ENCODE measurements at places on chromosomes 2 and 18.

GRCh38 chr2:145919477-145919876, 1399.6 kb upstream of the ZEB2 start:
- no peak for DNase-seq

DNA sequence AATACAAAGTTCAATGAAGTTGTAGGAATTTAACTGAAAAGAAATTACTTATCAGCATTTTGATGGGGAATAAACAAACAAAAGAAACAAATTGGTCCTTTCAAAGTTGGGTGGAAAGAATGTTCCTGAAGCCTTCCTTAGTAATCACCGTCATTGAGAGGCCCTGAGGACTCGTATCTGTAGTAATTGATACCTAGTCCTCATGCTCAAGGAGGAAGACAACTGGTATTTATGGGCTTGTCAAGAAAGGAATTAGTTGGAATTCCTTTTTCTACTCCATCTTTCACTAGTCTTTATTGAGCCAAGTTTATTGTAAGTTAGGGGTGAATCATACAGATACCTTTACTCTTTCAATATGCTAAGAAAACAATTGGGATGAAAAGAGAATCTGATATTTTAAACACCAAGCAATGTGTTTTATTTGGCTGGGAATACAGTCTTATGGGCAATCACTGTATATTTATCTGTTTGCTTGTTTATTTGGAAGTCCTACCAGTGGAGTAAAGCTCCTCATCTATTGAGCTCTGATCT, 324.8 kb downstream of the ARHGAP15 start:
- no peak for DNase-seq

- no peak for DNase-seq
Measured at GRCh38 chr2:85273738-85274731, 53.8 kb downstream of the TGOLN2 start.

DNA sequence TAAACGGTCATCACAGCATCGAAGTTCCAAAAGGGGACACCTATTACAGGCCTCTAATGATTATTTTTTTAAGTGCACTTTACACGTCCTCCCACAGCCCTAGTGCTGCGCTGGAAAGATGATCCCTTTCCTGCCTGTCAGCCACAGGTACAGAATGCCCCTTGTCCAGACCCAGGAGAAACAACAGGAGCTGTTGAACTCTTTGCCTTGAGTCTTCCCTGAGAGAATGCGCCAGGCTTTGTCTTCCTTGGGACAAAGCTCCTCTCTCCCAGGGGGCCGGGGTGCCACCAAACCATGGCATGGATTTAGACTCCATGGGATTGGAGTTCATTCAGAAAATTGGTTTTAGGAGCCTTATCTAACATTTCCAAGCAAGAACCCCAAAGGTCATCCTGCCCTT, 319.0 kb upstream of the SOX11 start:
- DNase-seq = no peak

DNA sequence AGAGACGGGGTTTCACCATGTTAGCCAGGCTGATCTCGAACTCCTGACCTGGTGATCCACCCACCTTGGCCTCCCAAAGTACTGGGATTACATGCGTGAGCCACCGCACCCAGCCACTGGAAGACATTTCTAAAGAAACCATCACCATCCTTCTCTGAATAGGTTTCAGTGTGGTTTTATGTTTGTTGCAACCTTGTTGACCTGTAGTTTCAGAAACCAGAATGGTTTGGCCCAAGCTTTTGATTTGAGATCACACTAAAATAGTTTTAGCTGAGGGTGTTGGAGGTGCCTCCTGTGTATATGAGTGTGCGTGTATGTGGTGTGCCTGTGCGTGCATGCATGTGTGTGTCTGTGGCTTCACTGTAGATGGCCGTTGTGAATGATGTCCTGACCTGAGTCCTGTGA, 26.2 kb downstream of the INPP4A start:
- DNase-seq = no peak

- no peak for DNase-seq
Measured at GRCh38 chr18:75201282-75202270, 7.4 kb downstream of the PTGR3 start.

GRCh38 chr2:47403609-47404193, 745 bp downstream of the MSH2 start:
- no peak for DNase-seq

DNA sequence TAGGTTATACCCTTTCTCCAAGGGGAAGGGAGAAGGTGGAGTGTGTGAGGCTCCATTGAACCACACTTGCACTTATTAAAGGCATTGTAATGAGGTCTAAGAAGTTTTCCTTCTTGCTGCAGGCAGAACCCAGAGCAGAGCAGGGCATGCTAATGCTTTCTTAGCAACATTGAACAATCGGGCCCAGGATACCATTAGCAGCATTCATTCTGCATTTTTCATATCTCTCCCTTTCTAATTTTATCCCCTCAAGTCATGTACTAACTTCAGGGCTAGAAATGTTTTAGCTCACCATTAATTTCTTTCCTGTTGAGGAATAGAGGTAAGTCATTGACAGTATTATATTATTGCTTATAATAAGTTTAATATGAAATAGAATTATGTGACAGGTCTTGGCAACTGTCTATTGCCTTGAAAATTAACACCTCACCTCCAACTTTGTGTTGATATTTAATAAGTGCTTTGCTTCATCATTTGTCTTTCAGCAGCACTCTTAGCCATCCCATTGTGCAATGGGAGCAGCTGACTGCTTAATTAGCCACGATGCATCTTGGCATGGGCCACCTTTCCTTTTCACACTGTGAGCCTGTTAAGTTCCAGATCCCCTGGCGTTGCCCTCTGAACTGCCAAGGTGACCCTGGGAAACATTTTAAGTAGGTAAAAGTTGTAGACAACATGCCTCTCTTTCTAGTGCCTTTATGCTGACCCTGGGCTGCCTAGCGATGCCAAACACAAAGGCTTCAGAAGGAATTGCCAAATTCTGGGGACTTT, 300.8 kb upstream of the MEX3C start:
- no peak for DNase-seq

DNA sequence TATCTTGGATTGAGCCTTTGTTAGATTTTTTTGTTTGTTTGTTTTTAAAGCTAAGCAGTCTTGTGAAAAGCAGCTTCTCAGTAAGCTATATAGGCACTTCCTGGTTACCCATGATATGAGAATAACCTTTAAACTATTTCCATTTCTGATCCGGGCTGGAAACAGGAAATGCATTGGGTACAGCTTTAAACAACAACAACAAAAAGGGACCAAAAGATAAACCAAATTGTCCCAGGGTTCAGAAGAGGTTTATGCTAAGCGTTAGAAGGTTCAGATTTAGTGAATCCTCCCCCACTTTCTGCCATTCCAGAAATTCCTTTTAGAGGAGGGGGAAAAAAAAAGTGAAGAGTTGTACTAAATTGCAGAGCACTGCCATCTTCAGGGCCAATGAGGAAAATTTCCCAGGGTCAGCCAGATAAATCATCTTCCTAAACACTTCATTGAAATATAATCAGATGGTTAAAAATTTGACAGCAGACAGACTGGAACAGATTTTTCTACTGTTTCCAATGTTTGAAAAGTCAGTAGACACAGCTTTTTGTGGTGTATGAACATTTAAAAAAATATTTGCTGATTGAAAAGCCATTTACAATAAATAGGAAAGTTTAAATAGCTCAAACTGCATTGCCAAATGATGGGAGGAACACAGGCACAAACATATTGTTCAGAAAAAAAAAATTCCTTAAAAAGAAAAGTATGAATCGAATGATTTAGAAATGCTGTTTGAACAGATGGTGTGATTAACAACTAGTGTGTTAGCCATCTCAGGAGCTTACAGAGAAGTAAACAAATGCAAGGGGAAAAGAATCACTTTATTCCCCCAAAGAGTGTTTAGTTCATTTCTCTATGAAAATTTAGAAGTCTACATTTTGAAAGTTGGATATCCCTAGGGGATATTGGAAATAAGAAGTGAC, 189.9 kb upstream of the TANK start:
- DNase-seq = peak; percentile 25

- DNase-seq = no peak
Measured at GRCh38 chr2:235026649-235027557, 75.1 kb downstream of the SH3BP4 start.

DNA sequence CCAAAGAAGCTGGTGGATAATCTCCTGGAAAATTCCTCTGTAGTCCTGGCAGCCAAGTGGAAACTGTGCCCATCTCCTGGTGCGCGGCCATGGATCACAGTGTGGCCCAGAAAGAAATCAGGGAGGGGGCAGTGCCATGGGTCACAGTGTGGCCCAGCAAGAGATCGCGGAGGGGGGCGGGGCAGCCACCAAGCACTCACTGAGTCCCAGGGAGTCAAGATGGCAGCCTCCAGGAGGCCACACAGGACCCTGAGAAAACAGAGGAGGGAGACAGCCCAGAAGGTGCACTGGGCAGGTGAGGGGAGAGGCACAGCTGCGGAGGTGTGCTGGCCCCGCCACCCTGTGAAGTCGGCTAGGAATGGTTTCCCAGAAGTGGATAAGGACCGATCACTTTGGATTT, 8.1 kb upstream of the ATP6V1B1 start:
- DNase-seq = no peak

DNA sequence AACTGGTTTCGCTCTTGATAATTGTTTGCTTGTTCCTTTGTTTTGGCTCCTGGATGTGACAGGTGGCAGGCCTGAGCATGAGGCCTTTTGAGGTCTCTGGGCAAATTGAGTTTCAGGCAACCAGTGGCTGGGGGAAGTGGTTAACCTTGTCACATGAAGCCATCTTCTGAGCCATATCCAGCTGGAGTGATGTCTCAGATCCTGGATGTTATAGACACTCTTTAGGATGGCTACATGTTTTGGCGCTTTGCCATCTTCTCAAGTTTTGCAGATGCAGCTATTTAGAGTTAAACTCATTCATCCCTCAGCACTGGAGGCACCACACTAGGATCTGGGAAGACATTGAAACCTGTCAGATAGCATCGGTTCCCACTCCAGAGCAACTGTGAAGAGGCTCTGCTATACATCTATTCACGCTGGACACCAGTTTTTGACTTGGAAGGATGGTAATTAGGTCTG, 25.3 kb upstream of the TACR1 start:
- DNase-seq = no peak

GRCh38 chr2:152520759-152521158, 185.8 kb downstream of the FMNL2 start:
- no peak for DNase-seq

GRCh38 chr18:45290364-45290763, 324.9 kb upstream of the SLC14A2 start:
- no peak for DNase-seq

GRCh38 chr18:74376523-74376922, 60.9 kb downstream of the C18orf63 start:
- DNase-seq = no peak

DNA sequence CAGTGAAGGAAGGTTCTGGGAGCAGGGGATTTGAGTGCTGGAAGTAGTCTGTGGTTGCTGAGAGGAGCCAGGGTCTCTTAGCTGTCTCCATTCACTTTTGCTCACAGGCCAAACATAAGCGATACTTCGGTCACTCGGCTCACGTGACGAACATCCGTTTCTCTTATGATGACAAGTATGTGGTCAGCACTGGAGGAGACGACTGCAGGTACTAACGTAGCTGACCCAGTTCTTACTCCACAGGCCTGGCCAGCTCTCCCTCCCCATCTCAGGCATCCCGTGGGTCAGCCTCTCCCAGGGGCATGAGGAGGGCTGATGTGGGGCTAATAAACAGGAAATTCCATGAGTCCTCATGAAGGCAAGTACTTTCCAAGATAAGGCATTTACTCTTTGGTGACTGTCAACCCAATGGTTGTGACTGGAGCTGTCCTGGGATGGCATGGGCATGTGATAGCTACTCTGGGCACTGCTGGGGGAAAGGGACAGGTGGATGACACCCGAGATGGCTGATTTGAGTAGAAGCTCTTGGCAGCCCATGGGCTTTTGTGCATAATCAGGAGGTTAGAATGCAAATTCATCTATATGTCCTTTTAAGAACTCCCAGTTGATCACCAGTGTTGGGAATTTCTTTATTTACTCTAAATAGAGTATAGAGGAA, 81.6 kb downstream of the RTN4 start:
- DNase-seq = no peak

GRCh38 chr2:37767959-37768925, 96.8 kb upstream of the CDC42EP3 start:
- no peak for DNase-seq

DNA sequence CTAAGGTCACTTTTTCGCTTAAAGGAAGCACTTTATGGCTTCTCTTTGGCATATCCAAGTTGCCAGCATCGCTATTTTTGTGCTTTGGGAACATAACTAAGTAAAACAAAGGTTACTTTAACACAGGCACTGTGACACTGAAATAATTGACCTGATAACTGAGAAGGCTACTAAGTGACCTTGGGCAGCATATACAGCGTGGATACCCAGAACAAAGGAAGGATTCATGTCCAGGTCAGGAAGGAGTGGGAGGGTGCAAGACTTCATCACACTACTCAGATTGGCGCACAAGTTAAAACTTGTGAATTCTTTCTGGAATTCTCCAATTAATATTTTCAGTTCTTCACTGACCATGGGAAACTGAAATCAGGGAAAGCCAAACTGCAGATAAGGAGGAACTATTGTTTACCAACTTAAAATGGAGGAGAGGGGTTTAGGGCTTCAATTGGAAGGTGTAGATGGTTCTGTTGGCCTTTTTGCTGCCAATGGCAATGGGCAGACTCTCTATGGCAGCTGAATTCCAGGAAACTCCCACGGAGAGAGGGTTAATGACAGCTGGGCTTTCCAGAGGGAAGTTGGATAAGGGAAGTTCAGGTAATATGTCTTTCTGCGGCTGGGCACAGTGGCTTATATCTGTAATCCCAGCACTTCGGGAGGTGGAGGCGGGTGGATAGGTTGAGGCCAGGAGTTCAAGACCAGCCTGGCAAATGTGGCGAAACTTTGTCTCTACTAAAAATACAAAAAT, 45.3 kb downstream of the COMMD1 start:
- no peak for DNase-seq

- DNase-seq = no peak
Measured at GRCh38 chr18:2471523-2471922, 99.8 kb downstream of the METTL4 start.

GRCh38 chr2:30139131-30139870, 7.5 kb upstream of the YPEL5 start:
- DNase-seq = peak; percentile 57

GRCh38 chr2:20484810-20485611, 38.1 kb downstream of the RHOB start:
- no peak for DNase-seq

GRCh38 chr2:200300638-200301314, 5.7 kb upstream of the SPATS2L start:
- no peak for DNase-seq

- no peak for DNase-seq
Measured at GRCh38 chr2:144358979-144359541, 160.9 kb downstream of the ZEB2 start.

DNA sequence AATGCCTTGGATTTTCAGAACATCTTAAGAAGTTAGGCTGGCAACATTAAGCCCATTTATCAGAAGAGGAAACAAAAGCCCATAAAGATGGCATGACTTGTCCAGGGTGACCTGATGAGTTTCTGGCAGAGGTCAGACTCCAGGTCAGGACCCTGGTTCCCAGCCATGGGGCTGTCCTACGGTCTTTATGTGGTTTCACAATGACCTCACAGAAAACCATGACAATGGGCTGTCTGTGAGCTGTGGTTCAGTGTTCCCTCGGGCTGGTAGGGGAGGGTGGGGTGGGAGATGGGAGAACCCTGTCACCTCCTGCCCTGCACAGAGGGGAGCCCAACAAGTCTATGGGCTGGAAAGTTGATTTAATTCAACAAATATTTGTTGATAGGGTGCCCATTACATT, 101.8 kb downstream of the LOXHD1 start:
- no peak for DNase-seq
